ENCODE measurements at places on chromosomes 2 and 18.

DNA sequence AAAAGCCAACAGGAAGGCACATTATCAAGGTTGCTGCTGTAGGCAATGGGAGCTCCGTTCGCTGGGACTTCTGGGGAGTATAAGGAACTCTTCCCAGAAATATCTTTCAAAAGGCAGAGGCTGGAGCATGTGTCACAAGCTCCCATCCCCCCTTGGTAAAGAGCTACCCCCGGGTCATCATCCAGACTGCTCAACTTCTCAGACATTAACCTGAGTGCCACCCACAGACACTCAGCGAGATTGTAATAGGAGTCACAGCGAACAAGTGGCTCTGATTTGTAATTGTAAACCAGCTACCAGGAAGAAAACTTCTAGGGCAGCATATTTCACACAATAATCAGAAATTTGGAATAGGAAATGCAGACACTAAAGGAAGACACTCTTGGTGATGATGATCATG lies 290.2 kb upstream of the PARD3B start:
- no peak for DNase-seq

GRCh38 chr18:76455003-76455676 lies 39.9 kb downstream of the ZNF516 start:
- no peak for DNase-seq

GRCh38 chr2:167534443-167534842 lies 646.2 kb downstream of the XIRP2 start:
- DNase-seq, result no peak

DNA sequence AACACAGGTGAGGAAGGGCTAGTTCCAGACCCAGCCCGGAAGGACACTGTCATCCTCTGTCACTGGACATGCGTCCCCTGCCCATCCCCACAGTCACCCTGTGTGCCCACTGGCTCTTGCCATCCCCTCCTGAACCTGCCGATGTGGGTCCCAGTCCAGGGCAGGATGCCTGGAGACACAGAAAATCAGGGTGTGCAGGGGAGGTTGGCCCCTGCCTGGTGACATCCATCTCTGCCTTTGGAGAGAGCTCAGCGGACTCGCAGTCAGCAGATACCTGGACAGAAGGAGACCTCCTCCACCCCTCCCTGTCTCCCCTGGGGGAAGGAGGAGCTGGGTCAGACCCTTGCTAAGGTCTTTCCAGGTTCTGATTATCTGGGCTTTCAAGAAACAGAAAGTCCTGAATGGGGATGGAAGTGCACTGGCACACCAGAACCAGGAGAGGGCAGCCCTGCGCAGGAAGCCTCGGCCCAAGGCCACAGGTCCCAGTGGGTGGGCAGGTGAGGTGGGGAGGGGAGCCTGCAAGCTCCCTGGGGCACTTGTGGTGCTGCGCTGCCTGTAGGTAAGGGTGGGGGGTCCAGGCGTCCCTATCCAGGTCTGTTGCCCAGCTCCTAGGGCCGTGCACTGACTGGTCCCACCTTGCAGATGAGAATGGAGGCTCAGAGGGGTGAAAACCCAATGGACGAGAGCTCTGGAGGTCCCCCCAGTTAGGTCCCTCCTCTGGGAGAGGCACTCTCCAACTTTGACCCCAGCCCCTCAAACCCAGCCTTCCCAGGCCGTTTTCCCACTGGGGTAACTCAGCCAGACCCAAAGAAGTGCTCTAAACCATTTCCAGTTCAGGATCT lies 9.7 kb upstream of the OTOS start:
- no peak for DNase-seq

DNA sequence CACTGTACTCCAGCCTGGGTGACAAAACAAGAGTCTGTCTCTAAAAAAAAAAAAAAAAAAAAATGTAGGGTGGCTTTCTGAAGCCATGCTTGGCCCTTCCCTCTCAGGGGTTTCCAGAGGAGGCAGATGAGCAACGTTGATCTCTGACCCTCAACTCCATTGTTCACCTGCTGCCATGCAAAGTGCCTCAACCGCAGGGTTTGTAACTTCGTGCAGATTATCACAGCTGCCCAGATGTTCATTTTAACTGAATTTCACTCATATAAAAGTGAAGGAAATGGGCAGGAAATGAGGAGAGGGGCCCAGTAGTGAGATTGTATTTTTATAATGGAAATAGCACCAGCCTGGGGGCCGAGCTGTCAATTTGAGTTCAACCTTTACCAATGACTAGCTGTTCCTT lies 14.9 kb upstream of the B3GNT2 start:
- DNase-seq, result no peak

DNA sequence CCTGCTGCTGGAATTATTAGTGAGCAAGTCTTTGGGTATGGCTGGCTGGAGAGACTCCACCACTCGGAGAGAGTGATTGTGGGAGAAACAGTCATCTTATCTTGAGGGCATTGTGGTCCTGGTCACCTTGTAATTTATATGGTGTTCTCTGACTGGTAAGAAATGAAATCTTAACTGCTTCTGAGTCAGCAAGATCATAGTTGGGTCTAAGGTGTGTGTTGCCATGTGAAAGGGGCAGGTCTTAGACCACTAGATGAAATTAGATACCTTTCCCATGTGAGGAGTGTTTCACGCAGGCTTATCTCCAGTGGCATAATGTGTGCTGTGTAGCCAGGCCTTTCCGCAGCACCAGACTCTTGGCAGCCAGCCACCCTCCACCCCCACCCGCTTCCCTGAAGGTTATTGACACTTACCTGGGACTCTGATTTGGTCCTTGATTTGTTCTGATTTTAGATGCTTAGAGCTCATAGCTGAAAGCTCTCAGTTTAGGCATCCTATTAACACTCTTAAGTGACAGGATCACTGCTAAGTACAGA lies 7.7 kb downstream of the MAPRE3 start:
- no peak for DNase-seq

DNA sequence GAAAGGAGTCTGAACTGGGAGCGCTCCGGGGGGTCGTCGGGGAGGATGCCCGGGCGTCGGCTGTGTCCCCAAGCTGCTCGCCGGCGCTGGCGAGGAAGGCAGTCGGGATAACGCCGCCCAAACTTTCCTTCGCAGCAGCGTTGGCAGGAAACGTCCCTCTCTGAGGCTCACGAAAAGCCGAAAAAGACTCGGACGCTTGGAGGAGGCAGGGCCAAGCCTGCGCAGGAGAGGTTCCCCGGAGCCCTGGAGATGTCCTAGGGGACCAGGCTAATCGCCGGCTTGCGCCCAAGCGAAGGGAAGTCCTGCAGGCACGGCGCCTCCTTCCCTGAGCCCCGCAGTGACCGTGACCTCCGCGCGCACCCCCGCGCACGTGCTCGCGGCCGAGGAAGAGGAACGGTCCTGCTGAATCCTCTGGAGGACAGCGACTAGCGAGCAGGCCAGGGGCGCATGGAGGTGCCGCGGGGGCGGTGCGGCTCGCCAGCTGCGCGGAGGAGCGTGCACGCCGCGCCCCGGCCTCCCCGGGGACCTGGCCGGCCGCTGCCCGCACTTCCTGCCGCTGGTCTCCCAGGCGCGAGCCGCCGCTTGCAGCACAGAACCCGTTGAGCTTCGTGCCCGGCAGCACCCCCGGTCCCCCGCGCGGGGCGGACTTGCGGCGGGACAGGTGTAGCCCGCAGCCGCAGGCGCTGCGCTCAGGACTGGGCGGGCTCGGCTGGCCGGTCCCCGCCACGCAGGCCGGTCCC lies at the start of gene SH3RF3:
Gene SH3RF3 (plus strand): TSS at position 590 of the 740 bp plus-strand sequence.
- DNase-seq, result no peak

GRCh38 chr2:237860273-237860935 lies 981 bp downstream of the RAMP1 start:
- DNase-seq, result no peak

DNA sequence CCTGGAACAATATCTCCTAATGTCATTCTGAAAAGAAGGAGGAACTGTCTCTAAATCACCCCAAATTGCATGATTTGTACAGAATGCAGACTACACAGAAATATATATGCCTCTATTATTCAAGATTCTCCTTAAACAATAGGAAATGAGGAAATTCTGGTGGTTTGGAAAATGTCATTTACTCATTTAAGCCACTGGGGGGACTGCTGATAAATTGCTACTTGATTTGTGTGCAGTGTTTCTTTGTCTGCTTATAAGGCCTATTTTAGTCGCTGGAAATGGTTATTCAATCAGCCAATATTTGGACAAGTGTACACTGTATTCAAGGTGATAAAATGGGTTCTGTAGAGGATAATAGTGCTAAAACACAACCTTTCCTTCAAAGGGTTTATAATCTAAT lies 801.9 kb upstream of the CELF4 start:
- no peak for DNase-seq

GRCh38 chr18:35029770-35030169 lies 11.4 kb upstream of the MAPRE2 start:
- no peak for DNase-seq

GRCh38 chr18:63444580-63444979 lies 22.3 kb upstream of the VPS4B start:
- no peak for DNase-seq

GRCh38 chr2:223889229-223889628 lies 51.8 kb upstream of the AP1S3 start:
- no peak for DNase-seq

- DNase-seq, result no peak
Observed at GRCh38 chr2:73253400-73253799, 19.3 kb downstream of the CCT7 start.

GRCh38 chr2:55530539-55531081 lies 11.1 kb downstream of the CFAP36 start:
- no peak for DNase-seq

GRCh38 chr2:74715880-74716279 lies 61.8 kb downstream of the SEMA4F start:
- DNase-seq, result no peak
